Peyer's patch (tissue), 4 donors: ENCODE measurements at places on chromosomes 12 and 14. TPM values are rescaled to one million over a fixed set of nuclear protein-coding genes. Genes with fewer than 3 reads are reported as not detected.

- no peak for DNase-seq
These were observed 912.2 kb downstream of the FLRT2 start for GRCh38 chr14:86442135-86442534.

GRCh38 chr12:131116468-131117117, 162.9 kb downstream of the ADGRD1 start:
- DNase-seq = no peak

DNA sequence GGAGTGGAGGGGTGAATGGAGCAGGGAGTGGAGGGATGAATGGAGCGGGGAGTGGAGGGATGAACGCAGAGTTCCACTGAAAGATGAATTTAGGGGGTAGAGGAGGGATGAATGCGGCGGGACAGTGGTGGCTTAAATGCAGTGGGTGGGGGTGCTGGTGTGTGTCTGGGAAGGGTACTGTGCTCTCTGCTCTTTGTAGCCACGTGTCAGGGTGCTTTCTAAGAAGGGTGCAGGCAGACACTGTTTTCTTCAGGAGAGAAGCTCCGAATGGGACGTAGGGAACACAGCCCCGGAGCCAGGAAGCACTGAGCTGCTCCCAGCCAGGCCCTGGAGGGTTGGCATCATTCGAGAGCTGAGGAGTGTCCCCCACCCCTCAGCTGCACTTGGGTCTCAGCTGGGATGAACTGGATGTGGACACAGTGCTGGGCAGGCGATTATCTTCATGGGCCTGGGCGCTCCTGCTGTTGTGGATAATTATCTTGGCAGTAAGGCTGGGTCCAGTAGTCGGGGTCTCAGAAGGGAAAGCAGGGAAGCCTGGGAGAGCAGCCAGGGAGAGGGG, 9.5 kb upstream of the CEP170B start:
- peak; percentile 35 for DNase-seq

DNA sequence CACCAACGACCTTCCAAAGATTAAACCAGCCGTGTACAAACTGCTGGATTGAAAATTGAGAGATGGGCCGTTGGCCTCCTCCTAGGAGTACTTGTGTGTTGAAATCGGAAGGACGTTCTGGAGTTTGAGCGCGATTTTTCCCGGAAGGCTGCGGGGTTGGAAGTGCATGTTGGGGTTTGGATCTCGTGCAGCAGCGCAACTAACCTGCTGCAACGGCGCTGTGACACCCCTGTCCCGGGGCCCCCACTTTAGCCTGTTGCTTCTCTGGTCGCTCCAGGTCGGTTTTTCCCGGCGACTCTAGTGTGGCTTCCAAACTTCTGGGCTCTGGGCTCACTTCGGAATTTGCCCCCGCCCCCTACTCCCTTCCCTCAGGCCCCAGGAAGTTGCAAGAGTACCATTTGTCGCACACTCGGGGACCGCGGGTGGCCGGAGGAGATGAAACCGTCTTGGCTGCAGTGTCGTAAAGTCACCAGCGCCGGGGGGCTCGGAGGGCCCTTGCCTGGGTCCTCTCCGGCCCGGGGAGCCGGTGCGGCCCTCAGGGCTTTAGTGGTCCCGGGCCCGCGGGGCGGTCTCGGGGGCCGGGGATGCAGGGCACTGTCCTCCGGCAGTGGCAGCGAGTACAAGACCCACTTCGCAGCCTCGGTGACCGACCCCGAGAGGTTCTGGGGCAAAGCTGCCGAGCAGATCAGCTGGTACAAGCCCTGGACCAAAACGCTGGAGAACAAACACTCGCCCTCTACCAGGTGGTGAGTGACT, at the start of gene ACSS3:
Gene ACSS3 (plus strand): TSS at position 394 of the 756 bp plus-strand sequence. CDS start 42 bp downstream, at position 436.
- peak; percentile 57 for DNase-seq

- no peak for DNase-seq
These were observed 27.1 kb downstream of the TMEM229B start for GRCh38 chr14:67461341-67461985.

The NR1H4 gene
- 249 TPM for total RNA-seq

The CATSPERB gene
- 8.4 TPM for total RNA-seq
